ENCODE measurements at places on chromosomes 3 and 15. TPM values are rescaled to one million over a fixed set of nuclear protein-coding genes. Genes with fewer than 3 reads are reported as not detected.

DNA sequence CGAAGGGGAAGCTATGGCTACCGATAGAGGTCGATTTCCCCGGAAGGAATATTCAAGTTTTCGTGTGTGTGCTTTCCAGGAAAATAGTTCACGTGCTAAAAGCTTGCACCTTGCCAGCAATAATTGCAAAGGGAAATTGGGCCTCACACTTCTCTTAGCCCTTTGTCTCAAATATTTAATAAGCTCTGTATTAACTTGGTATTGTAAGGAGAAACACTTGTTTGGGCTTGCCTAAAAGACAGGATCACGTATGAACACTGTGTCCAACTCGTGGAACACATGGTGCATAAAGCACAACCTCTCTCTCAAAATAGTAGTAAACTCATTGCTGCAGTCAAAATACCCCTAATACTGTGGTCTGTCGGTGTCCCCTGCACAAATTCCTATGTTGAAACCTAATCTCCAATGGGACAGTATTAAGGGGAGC is 352 bp upstream of the TMF1 start:
- H3K36me3 ChIP-seq, result no peaks in the 10 kb centered on the region
- H3K27me3 ChIP-seq, result no peaks in the 10 kb centered on the region
- DNase-seq, result no peak
- H3K4me1 ChIP-seq, result peaks cover 20% of the 10 kb centered on the region
- H3K4me3 ChIP-seq, result no peak overlapping the region

DNA sequence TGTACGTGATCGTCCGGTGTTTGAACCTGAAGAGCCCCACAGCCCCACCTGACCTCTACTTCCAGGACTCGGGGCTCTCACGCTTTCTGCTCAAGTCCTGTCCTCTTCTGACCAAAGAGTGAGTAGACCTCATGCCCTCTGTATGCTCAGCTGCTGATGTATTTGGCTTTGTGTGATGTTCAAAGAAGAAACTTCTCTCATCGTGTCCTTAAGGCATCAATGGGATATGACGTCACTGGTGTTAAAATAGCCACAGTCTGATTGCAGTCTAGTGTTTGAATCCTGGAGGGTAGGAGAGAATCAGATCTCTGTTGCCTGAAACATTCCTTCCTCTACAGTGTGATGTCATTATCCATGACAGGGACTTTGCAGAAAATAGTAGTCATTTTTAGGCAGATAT is 28.1 kb downstream of the ABHD2 start:
- peaks cover 97% of the 10 kb centered on the region for H3K4me1 ChIP-seq
- DNase-seq, result no peak
- H3K36me3 ChIP-seq, result no peaks in the 10 kb centered on the region
- H3K27ac ChIP-seq, result peak overlapping the region; percentile 84

- no peak overlapping the region for H3K4me3 ChIP-seq
- peaks cover 23% of the 10 kb centered on the region for H3K4me1 ChIP-seq
- no peaks in the 10 kb centered on the region for H3K36me3 ChIP-seq
- H3K27me3 ChIP-seq, result no peaks in the 10 kb centered on the region
Observed at GRCh38 chr15:39889601-39890000, 30.5 kb downstream of the GPR176 start.

- no peaks in the 10 kb centered on the region for H3K27me3 ChIP-seq
- H3K4me3 ChIP-seq, result no peak overlapping the region
- no peaks in the 10 kb centered on the region for H3K4me1 ChIP-seq
- H3K27ac ChIP-seq, result no peak overlapping the region
- no peaks in the 10 kb centered on the region for H3K36me3 ChIP-seq
Observed at GRCh38 chr3:29245441-29245840, 35.4 kb upstream of the RBMS3 start.

- no peaks in the 10 kb centered on the region for H3K4me1 ChIP-seq
- H3K27ac ChIP-seq, result no peak overlapping the region
- H3K27me3 ChIP-seq, result no peaks in the 10 kb centered on the region
- H3K36me3 ChIP-seq, result no peaks in the 10 kb centered on the region
- H3K4me3 ChIP-seq, result no peak overlapping the region
- DNase-seq, result no peak
Observed at GRCh38 chr3:19070325-19070724, 78.0 kb upstream of the KCNH8 start.

- no peaks in the 10 kb centered on the region for H3K4me1 ChIP-seq
- no peak overlapping the region for H3K4me3 ChIP-seq
- H3K36me3 ChIP-seq, result no peaks in the 10 kb centered on the region
- DNase-seq, result no peak
Observed at GRCh38 chr3:124084022-124084881, 92.3 kb upstream of the ROPN1 start.

DNA sequence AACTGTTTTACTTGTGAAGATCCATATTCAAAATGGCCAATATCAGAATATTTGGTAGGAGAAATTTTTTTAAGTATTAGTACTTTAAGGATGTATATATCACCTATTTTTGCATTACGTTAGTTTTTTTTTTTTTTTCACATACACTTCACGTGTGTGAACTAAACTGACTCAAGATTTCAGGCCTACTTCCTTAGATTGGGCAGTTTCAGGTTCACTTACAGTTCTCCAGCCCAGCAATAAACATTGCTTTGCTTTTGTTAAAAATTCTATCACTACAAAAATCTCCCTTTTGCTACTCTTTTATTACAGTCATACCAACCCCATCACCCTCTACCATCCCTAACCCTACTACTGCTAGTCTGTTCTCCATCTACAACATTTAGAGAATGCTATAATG is 183.6 kb downstream of the KCNH8 start:
- H3K4me3 ChIP-seq, result no peak overlapping the region
- no peaks in the 10 kb centered on the region for H3K4me1 ChIP-seq
- H3K27ac ChIP-seq, result no peak overlapping the region
- no peaks in the 10 kb centered on the region for H3K36me3 ChIP-seq

- H3K4me1 ChIP-seq, result peaks cover 13% of the 10 kb centered on the region
- H3K27me3 ChIP-seq, result no peaks in the 10 kb centered on the region
- H3K27ac ChIP-seq, result no peak overlapping the region
- H3K4me3 ChIP-seq, result no peak overlapping the region
Observed at GRCh38 chr3:149020196-149020838, 29.0 kb downstream of the GYG1 start.

The GCSAM gene
- total RNA-seq, result not detected

Data from body of pancreas (tissue), 4 donors.